NAMALWA (cell line): ENCODE measurements at places on chromosomes 7 and 10.

- no peak for DNase-seq
Measured at GRCh38 chr10:85961479-85962067, 405.0 kb downstream of the GRID1 start.

DNA sequence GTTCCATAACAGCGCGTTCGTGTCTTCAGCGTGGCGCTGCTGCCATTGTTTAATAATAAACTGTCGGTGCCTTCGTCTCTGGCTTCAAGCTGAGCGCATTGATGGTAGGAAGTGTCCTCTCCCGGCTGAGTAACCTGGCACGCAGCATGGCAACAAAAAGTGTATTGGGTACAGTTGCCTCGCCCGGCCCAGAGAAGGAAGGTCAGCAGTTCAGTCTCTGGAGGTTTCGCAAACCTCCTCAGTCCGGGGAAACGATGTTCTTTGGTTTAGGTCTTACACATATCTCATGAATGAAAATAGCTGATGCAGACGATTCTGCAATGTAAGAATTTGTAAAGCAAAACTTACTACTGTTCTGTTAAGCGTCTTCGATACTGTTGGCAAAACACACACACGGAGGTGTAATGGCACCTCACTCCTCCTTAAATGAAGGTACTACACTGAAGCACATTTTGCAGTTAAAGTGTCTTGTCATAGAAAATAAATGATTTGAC is 739 bp upstream of the CCDC186 start:
- DNase-seq: no peak

DNA sequence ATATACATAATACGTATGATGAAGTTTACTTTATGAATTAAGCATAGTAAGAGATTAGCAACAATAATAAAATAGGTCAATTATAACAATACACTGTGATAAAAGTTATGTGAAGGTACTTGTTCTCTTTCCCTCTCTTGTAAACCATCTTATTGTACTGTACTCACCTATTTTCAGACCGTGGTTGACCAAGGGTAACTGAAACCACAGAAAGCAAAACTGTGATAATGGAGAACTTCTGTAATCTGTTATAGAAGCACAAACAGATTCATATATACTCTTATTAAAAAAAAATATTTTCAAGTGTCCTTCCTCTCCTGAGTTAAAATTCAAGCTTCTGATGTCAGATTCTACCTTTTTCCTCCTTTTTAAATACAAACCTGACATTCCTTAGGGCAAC is 1247.8 kb upstream of the SORCS1 start:
- no peak for DNase-seq

DNA sequence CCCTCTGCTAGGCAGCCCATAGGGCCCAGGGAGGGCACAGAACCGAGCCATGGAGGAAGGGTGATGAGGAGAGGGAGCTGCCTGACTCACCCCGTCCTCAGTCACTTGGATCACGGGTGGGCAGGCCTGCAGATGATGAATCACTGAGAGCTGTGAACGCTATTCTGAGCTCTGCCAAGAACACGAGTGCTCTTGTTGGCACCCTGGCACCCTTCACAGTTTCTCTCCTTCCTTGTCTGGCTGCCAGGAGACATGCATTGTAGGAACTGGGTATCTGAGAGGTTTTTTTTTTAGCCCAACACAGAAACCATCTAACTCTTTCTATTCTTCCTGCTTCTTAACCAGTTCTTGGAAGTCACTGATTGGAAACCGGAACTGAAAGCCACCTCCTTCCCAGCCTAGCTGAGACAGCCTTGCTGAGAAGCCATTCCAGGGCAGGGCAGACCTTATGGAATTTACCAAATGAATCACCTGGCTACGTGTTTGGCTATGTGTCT is 82.1 kb downstream of the SLC37A3 start:
- no peak for DNase-seq

- DNase-seq: peak; percentile 85
Measured at GRCh38 chr7:116138202-116138801, 72.0 kb upstream of the TES start.

DNA sequence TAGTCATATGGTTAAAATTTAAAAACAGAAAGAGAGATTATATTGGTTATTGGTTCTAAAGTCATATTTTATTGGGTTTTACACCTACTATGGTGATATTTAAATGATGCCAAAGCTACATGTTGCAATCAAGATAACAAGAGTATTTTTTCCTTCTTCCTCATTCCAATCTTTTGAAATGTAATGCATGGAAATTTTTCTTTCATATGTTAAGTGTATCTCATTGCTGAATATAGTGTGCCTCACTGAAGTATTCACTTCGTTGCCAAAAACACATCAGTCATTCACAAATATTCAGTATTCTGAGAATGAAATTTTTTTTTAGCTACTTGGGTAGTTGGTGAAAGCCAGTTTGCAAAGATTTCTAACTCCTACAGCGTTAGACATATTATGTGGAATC is 19.5 kb downstream of the HDAC9 start:
- DNase-seq: no peak

DNA sequence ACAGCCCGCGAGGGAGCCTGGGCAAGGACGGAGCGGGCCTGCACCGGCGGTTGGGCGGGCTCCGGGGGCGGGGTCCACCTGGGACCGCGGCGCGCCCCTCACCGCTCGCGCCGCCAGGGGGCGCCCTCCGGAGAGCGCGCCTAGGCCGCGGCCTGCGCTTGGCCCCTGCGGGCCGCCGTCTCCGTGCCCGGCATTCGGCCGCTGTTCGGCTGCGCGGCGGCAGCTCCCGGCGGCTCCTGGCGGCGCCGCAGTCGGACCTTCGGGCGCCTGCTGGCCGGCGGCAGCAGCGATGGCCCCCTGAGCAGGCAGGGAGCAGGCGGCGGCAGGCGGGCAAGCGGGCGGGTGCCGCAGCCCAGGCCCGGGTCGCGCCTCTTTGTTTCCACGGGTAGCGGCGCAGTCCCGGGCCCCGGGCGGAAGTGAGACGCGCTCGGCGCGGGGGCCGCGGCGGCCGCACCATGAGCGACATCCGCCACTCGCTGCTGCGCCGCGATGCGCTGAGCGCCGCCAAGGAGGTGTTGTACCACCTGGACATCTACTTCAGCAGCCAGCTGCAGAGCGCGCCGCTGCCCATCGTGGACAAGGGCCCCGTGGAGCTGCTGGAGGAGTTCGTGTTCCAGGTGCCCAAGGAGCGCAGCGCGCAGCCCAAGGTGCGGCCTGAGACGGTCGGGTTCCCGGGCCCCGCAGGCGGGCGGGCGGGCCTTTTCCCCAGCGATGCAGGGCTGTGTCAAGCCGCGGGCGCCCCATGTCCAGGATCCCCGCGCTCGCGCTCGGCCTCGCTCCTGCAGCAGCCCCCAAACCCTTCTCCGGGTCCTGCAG is at the start of gene INTS15:
INTS15 (plus strand) TSS at position 193 of the 816 bp plus-strand sequence; CDS start at position 456, 263 bp downstream.
- DNase-seq: peak; percentile 89

DNA sequence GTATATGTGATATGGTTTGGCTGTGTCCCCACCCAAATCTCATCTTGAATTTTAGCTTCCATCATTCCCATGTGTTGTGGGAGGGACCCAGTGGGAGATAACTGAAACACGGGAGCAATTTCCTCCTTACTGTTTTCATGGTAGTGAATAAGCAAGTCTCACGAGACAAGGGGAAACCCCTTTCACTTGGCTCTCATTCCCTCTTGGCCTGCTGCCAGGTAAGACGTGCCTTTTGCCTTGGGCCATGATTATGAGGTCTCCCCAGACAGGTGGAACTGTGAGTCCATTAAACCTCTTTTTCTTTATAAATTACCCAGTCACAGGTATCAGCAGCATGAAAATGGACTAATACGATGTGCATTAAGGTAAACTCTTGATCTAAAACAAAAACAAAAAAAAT is 357.1 kb upstream of the AOAH start:
- DNase-seq: peak; percentile 49

- no peak for DNase-seq
Measured at GRCh38 chr10:65742906-65743305, 1182.9 kb upstream of the LRRTM3 start.

GRCh38 chr7:70215491-70215890 is 617.2 kb downstream of the AUTS2 start:
- DNase-seq: no peak

DNA sequence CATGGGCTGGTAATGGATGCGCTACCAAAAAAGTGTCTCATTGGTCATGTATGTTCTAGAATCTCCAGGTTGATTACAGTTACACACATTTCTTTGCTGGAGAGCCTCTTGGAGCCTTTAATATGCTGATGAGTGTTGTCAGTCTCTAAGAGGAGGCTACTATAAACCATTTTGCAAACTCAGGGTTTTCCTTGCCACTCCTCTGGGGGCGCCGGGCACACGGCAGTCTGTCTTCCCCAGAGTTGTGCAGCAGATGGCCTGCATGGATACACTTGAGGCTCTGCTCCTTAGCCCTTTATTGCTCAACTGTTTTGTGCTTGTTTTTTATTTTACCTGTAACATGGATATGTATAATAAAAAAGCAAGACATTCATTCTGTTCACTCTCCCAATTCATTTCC is 196.5 kb downstream of the ACTR3B start:
- no peak for DNase-seq

DNA sequence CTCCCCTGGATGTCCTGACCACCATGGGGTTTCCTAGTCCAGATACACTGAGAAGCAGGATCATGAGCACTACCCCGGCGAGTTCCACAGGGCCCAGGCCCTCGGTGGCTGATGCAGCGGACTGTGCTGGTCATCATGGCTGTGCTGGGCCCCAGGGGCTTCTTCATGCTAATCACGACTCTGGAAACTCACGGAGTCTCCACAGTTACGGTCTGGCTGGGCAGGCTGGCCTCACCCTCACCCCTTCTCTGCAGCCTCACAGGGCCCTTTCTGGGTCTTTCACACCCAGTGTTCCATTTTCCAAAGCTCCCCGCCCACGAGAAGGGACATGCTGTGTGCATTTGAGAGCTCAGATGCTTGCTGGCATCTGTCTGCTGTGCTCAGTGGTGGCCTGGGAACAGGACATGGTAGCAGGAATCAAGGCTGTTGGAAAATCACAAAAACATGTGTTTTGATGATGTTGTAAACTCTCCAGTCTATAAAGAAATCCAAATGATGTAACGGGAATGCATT is 119.0 kb downstream of the PTPN20 start:
- no peak for DNase-seq

- DNase-seq: no peak
Measured at GRCh38 chr10:74084955-74085354, 65.7 kb downstream of the AP3M1 start.

DNA sequence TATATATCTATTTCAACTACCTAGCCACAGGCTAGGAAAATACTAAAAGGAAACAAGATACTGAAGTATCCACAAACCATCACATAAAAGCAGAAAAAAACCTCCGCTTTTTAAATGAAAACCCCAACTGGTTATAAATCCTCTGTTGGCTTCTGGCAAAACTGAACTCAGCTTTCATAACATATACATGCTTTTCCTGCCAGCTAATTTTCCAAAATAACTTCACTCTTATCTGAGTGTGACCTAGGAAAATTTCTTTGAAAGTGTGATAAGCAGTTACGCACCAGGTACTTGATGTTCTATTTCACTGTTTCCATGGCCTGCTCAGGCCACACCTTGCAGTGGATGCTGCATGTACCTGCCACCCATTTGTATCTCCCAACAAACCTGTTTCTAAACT is 11.8 kb downstream of the FAM3C start:
- DNase-seq: peak; percentile 37

- no peak for DNase-seq
Measured at GRCh38 chr10:983971-984655, 4.1 kb upstream of the GTPBP4 start.

DNA sequence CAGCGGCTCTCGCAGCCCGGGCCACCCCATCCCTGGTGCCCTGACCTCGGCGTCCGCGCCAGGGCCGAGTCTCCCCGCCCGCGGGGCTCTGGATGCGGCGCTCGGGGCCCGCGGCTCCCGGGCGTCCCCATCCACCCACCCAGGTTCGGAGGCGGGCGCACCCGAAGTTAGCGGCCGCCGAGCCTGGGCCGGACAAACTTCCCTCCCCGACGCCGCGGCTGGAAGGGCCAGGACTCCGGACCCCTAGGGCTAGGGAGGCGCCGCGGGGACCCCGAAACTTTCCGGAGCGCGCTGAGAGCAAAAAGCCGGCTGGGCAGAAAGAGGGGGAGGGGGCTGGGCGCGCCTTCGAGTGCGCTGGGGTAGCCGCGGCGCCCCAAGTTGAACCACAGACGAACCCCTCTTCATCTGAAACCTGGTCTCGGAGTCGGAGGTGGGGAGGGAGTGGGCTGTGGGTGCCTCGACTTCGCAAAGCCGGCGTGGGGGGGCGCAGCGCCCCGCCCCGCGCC is 3.7 kb upstream of the ELFN1 start:
- DNase-seq: no peak

GRCh38 chr10:113958631-113959382 is 84.9 kb upstream of the ADRB1 start:
- DNase-seq: no peak

GRCh38 chr10:49741108-49741995 is 20.8 kb downstream of the OGDHL start:
- DNase-seq: peak; percentile 35

DNA sequence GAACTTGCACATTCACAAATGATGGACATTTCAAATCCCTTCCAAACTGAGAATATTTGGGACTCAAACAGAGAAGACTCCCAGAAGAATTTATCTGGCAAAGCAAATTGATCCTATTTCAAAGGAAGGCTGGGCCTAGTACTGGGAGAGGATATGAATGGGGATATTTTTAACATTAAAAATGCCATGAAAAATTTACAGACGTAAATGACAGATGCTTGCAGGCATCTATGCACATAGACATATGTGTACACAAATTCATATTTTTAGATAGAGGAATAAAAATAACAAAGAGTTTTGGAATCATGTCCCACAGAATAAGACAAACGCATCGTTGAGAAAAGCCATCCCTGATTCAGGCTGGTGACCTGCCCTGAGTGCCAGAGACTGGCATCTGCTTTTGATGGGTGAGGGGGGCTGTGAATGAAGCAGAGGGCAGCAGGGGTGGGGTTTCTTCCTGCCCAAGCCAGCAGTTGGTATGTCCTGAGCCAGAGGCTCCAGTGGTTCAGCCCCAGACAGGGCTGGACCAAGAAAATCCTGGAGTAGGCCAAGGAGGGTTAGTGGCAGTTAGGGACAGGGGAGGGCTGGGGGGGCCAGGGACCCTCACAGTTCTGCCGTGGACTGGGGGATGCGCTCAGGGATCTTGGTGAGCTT is 138.5 kb downstream of the SLIT1 start:
- no peak for DNase-seq

- no peak for DNase-seq
Measured at GRCh38 chr7:134823400-134823799, 44.0 kb downstream of the CALD1 start.

DNA sequence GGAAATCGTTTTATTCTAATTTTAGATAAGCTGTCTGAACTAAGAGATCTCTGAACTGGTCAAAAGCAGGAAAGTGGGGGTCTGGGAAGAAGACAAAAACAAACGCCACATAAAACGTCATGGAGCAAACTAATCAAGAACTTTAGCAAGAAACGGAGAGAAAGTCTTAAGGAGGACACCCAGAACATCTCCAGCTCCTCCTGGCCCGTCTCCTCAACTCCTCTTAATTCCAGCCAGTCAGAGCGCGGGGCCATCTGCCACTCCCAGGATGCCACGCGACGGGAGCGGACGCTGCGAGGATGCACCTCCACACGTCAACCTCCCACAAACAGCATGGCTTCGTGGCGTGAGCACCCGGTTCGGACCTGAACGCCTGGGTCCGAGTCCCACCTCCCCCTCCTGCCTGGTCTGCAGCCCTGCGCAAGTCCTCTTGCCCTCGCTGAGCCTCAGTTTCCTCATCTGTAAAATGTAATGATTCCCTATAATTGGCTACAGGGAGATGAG is 598 bp downstream of the MMS19 start:
- peak; percentile 91 for DNase-seq
